Tibial nerve (tissue), 4 donors: ENCODE measurements at places on chromosomes 7 and 10. TPM values are rescaled to one million over a fixed set of nuclear protein-coding genes. Genes with fewer than 3 reads are reported as not detected.

DNA sequence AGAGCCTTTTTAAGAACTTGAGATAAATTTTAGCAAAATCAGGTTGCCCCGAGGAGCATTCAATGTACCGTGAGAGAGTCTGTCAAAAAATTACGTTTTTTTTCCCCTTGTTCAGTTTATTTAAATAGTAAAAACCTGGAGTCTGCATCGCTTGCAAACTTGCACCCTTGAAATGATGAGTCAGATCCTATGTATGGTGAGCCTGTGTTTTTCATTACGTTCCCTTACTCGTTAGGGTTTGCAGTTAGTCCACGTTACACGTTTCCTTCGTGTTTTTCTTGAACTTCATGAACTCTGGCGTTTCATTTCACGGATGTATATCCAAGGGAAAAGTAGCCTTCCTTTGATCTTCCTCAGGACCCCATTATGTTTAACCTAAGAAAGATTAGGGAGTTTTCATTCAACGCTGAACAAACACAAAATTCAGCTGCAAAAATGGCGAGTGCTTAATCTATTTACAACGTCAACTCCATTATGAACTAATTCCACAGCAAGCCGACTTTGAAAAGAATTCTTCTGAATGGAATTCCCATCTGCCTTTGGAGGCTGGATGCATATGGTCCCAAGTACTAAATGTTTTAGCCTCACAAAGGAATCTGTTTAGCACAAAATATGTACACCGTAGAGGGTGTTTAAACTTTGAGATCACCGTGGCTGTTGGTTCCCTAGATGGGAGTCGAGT is 182.4 kb downstream of the MYOF start:
- no peak for DNase-seq
- no peak overlapping the region for H3K27ac ChIP-seq
- H3K27me3 ChIP-seq, result no peaks in the 10 kb centered on the region
- H3K4me3 ChIP-seq, result no peak overlapping the region

GRCh38 chr7:138864667-138865066 is 66.7 kb upstream of the ATP6V0A4 start:
- no peaks in the 10 kb centered on the region for H3K27me3 ChIP-seq
- peaks cover 57% of the 10 kb centered on the region for H3K36me3 ChIP-seq
- no peak for DNase-seq
- H3K27ac ChIP-seq, result no peak overlapping the region

- peak overlapping the region; percentile 97 for H3K27ac ChIP-seq
- H3K4me1 ChIP-seq, result peaks cover 21% of the 10 kb centered on the region
- no peaks in the 10 kb centered on the region for H3K27me3 ChIP-seq
- DNase-seq, result peak; percentile 57
These were observed 1.2 kb upstream of the SGMS1 start for GRCh38 chr10:50624866-50625501.

CROT gene
- 10.9 TPM for total RNA-seq

GRCh38 chr7:43535031-43535451 is 47.9 kb upstream of the STK17A start:
- H3K27me3 ChIP-seq, result no peaks in the 10 kb centered on the region
- DNase-seq, result peak; percentile 73
- no peak overlapping the region for H3K4me3 ChIP-seq
- no peak overlapping the region for H3K27ac ChIP-seq
- H3K36me3 ChIP-seq, result no peaks in the 10 kb centered on the region

DNA sequence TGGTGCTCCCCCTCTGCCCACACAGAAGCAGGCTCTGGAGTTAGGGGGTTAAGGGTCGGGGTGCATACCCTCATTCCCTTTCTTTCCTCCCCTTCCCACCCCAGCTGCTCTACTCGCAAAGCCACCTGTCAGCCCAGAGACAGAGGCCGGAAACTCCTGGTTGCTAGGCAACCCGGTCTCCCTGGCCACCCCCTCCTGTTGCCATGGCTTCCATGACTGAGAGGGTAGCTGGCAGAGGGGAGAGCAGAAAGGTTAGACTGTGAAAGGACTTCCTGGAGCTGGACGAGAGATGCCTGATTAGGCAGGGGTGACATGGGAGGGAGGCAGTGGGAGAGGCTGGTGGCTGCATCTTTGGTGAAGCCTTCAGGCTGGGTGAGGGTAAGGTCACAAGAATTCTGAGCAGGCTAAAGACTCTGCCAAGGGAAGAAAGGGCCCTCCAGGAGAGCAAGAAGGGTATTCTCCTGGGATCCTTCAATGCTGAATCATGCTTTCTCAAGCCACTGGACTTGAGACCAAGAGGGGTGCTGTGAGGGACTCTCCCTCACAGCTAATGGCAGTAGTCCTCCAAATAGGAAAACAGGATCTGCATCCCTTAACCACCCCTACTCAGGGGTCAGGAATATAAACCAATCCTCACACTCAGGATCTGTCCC is 5.4 kb downstream of the PSD start:
- H3K36me3 ChIP-seq, result no peaks in the 10 kb centered on the region
- H3K4me3 ChIP-seq, result no peak overlapping the region
- H3K4me1 ChIP-seq, result peaks cover 9% of the 10 kb centered on the region
- H3K27ac ChIP-seq, result no peak overlapping the region
- no peaks in the 10 kb centered on the region for H3K27me3 ChIP-seq
- no peak for DNase-seq

GRCh38 chr10:125773687-125774543 is 1.7 kb downstream of the MMP21 start:
- no peaks in the 10 kb centered on the region for H3K4me1 ChIP-seq
- no peak overlapping the region for H3K27ac ChIP-seq
- H3K27me3 ChIP-seq, result peaks cover 3% of the 10 kb centered on the region
- no peak overlapping the region for H3K4me3 ChIP-seq
- DNase-seq, result no peak

AQP1 gene
- 818 TPM for total RNA-seq

PNLIPRP1 gene
- 2.4 TPM for total RNA-seq

DNA sequence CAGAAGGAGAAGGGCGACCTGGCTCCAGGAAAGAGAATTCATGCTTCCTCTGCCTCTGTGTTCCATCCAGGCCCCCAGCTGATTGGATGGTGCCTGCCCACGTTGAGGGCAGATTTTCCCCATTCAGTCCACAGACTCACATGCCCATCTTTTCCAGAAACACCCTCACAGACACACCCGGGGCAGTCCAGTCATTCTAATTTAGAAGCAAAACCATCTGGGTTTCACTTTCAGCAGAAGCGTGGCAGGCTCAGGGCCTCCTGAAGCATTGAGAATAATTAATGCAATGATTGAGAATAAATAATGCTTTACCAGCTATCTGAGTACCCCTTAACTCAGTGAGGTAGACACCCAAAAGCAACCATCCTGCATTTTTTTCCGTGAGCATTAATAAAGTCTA is 30.2 kb upstream of the CREB5 start:
- H3K27me3 ChIP-seq, result no peaks in the 10 kb centered on the region
- H3K4me3 ChIP-seq, result no peak overlapping the region
- H3K27ac ChIP-seq, result no peak overlapping the region
- H3K4me1 ChIP-seq, result no peaks in the 10 kb centered on the region
- no peaks in the 10 kb centered on the region for H3K36me3 ChIP-seq

GRCh38 chr10:3836222-3836820 is 51.3 kb upstream of the KLF6 start:
- no peak overlapping the region for H3K27ac ChIP-seq
- no peak for DNase-seq
- peaks cover 24% of the 10 kb centered on the region for H3K4me1 ChIP-seq

EGR2 gene
- 29.1 TPM for total RNA-seq

NKX1-2 gene
- total RNA-seq, result not detected

- no peak overlapping the region for H3K27ac ChIP-seq
- H3K27me3 ChIP-seq, result no peaks in the 10 kb centered on the region
- DNase-seq, result peak; percentile 81
- H3K36me3 ChIP-seq, result no peaks in the 10 kb centered on the region
- H3K4me1 ChIP-seq, result no peaks in the 10 kb centered on the region
- H3K4me3 ChIP-seq, result no peak overlapping the region
These were observed 11.3 kb upstream of the SAMD8 start for GRCh38 chr10:75099952-75100763.

GRCh38 chr7:102834999-102835398 is 77.8 kb upstream of the LRRC17 start:
- no peaks in the 10 kb centered on the region for H3K4me1 ChIP-seq
- no peak overlapping the region for H3K4me3 ChIP-seq
- DNase-seq, result no peak
- peaks cover 27% of the 10 kb centered on the region for H3K36me3 ChIP-seq

TMEM26 gene
- total RNA-seq, result not detected

NEUROG3 gene
- not detected for total RNA-seq

NPTX2 gene
- total RNA-seq, result 42.2 TPM

GRCh38 chr7:25314731-25315267 is 86.5 kb upstream of the NPVF start:
- no peak overlapping the region for H3K27ac ChIP-seq
- H3K4me1 ChIP-seq, result no peaks in the 10 kb centered on the region
- no peak for DNase-seq
- H3K27me3 ChIP-seq, result no peaks in the 10 kb centered on the region
- no peak overlapping the region for H3K4me3 ChIP-seq
- no peaks in the 10 kb centered on the region for H3K36me3 ChIP-seq
